Activated CD4-positive, alpha-beta T cell treated with anti-CD3 and anti-CD28 coated beads, Interleukin-2, amount 50 U/mL, for 24 hours (primary cell): ENCODE measurements at places on chromosomes 2 and 18.

DNA sequence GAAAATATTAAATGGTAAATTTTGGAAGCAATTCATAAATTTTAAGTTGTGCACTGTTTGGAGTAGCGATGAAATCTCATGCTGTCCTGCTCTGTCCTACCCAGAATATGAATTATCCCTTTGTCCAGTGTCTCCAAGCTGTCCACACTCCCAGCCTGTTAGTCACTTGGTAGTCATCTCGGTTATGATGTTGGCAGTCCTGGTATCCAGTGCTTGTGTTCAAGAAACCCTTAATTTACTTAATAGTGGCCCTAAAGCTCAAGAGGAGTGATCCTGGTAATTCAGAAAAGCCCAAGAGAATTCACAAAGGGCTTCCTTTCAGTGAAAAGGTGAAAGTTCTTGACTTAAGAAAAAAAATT lies 71.8 kb upstream of the STAM2 start:
- no peak for DNase-seq

GRCh38 chr18:21759836-21760235 lies 19.2 kb downstream of the MIB1 start:
- DNase-seq: no peak

GRCh38 chr2:204628926-204629712 lies 83.8 kb downstream of the PARD3B start:
- DNase-seq: no peak

- DNase-seq: no peak
Observed at GRCh38 chr18:64712035-64712434, 563.1 kb upstream of the LINC00305 start.

DNA sequence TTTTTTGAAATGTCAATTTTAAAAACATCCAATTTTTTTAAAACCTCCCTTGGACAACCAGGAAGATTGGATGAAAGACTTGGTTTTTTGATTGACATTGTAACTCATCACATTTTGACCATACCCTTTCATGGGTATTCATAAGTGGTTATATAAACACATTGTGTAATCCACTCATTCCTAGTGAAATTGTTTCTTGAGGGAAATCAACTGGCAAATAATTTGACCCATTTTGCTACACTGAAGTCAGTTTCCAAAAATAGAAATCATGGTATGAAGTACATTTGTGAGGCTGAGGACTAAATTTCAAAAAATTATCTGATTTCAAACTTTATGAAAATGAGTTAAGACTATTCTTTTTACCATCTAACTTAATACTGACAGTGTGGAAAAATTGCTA lies 31.5 kb downstream of the FBXO48 start:
- no peak for DNase-seq

DNA sequence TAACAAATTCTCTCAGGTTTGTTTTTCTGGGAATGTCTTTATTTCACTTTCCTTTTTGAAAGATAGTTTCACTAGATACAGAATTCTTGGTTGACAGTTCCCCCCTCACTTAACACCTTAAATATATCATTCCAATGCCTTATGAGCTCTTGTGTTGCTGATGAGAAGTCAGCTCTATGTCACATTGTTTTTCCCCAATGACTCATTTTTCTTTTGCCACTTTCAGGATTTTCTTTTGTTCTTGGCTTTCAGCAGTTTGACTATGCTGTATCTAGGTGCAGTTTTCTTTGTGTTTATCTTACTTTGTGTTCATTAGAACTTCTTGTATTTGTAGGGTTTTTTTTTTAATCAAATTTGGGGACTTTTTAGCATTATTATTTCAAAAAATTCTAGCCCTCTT lies 5.6 kb upstream of the RALBP1 start:
- no peak for DNase-seq

GRCh38 chr2:113217455-113218282 lies 43.9 kb downstream of the PSD4 start:
- DNase-seq: no peak

DNA sequence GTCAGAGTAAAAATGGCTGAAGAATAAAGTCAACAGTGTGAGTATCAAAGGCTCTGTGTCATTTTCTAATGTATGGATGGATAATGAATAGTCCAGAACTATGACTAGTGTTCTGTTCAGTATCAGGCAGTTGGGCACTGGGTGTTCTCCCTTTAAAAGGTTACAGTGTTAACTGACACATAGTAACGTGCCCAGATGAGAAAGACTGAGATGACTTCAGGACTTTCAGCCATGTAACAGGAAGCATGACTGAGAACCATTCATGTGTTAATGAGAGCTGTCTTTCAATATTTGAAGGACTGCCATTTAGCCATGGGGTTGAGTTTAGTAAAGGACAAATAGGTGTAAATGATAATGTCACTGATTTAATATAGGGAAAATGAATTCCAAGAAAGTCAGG lies 187.1 kb downstream of the GULP1 start:
- DNase-seq: no peak

DNA sequence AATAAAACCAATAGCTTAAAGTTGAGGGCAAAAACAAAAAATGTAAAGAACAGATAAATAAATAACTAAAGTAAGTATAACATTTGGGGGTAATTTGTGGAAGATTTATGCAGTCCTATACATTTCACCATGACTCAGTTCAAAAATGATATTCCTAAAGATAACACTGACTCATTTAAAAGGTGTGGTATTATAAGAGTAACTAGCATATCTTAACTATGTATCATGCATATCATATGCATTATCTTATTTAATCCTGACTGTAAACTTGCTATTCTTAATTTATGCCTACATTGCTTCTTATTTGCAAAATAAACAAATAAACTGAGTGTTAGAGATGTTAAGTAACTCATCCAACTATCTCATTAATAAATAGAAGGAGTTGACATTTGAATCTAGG lies 726.5 kb upstream of the PKDCC start:
- no peak for DNase-seq

DNA sequence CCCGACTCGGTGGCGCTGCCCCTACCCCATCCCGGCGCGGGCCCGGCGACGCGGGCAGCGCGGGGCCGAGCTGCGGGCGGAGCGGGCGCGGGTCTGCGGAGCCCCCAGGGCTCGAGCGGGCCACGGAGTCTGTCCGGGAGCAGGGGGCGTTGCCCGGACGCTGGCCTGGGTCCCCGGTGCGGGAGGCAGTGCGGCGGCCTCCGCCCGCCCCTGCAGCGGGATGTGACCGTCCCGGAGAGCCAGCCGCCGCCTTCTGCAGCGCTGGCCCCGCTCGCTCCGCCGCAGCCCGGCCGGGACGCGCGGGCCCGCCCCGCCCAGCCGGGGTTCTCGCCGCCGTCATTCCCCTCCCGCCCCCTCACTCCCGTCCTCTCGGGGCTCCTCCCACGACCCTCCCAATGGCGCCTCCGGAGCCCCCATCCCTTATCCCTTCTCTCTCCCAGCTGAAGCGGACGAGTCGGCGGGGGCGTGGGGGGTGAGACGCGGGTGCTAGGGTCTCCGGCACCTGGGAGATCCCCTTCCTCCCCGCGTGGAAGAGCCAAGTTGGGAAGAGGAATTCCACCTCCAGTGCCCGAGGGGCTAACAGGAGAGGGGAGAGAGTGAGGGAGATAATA lies at the start of gene FNDC4:
Gene FNDC4, minus strand, starts transcription at position 257 of the 611 bp plus-strand sequence. CDS start 521 bp downstream, outside the sequence.
- no peak for DNase-seq

- DNase-seq: no peak
Observed at GRCh38 chr2:168660870-168661862, 141.3 kb upstream of the NOSTRIN start.

- DNase-seq: no peak
Observed at GRCh38 chr2:196925051-196925767, 1.3 kb downstream of the PGAP1 start.

GRCh38 chr2:97718051-97718882 lies 4.9 kb downstream of the ZAP70 start:
- DNase-seq: peak; percentile 62

DNA sequence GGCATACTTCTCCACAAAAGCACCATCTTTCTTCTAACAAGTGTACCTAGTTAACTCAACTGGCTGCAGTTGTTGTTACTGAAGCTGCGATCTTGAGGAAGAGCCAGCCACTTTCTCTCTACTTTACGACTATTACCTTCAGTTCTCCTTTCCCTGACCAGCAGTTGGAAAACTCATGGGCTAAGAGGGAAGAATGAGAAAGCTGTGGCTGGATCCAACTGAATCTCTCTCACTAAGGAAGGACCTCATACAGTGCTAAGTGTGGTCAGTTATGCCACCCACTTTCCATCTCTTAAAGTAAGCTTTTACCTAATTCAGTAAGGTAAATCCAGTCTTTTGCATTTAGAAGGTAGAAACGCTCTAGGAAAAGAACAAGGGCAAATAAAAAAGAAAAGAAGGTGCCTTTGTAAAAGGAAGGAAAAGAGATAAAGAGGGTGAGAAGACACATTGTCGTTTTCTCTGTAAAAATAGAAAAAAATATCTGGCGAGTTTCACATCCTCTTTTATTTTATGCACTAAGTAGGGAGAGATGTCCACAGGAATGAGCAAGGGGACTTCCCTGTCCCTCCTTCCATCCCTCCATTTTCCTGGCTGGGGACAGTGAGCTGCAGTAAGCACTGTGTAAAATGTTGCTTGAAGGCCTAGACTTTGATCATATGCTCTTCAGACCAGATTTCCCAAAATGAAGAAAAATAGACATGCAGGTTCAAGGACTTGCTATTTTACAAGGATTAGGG lies 73.4 kb downstream of the PLEKHM3 start:
- no peak for DNase-seq

DNA sequence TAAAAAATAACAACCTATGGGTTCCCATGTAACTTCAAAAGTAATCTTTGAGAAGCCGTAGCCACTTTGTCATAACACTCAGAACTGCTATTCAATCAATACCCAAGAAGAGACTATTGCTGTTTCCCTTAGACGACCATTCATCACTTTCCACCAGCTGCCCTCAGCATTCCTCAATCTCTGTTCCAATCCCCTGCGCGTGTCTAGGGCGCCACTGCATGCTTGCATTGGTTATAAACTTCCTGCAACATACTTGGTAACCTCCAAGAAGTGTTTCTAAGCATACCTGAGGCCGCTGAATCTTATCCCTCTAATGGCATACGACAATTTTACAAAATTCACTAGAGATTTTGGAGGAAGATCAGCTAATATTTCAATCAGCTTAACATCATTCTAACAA lies 134.2 kb downstream of the LAMA1 start:
- DNase-seq: no peak

GRCh38 chr18:63869374-63869773 lies 18.1 kb upstream of the SERPINB2 start:
- no peak for DNase-seq

DNA sequence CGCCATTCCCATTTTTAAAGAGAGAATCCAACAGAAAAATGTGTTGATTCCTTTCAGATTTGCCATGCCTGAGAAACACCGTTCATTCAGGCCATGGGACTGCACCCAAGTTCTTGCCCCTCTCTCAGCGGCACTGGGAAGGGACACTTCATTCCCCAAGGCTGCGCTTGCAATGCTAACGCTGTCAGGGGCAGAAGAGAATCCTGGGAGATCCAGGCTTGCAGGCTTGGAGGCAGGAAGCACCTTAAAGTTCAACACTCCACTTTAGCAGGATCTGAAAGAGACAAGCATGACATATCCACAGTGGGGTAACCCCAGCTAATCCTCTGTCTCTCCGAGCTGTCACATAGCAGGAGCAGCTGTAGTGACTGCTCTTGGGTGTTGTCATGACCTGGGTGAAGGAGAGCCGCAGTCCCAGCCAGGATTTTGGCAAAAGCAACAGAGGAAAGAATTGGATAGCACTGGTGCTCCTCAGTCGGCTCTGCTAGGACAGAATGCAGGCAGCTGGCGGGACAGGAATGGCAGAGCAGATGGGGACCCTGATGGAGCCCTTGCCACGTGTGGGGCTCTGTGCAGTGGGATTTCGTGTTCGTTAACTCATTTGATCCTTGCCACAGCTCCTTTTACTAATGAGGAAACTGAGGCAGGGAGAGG lies 22.0 kb upstream of the ODC1 start:
- no peak for DNase-seq

- DNase-seq: no peak
Observed at GRCh38 chr2:145961846-145962245, 1441.9 kb upstream of the ZEB2 start.

DNA sequence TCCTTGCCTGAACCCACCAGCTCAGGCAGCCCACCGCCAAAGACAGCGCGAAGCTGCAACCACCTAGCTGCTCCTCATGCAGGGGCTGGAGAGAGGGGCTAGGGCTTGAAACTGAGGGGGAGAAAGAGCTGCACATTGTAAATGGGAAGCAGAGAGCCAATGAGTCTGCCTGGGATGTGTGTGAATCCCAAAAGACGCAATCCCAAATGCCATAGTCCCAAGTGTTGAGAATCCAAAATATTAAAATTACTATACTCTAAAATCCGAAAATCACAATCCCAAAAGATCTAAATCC lies 9.4 kb downstream of the AMER3 start:
- DNase-seq: no peak

DNA sequence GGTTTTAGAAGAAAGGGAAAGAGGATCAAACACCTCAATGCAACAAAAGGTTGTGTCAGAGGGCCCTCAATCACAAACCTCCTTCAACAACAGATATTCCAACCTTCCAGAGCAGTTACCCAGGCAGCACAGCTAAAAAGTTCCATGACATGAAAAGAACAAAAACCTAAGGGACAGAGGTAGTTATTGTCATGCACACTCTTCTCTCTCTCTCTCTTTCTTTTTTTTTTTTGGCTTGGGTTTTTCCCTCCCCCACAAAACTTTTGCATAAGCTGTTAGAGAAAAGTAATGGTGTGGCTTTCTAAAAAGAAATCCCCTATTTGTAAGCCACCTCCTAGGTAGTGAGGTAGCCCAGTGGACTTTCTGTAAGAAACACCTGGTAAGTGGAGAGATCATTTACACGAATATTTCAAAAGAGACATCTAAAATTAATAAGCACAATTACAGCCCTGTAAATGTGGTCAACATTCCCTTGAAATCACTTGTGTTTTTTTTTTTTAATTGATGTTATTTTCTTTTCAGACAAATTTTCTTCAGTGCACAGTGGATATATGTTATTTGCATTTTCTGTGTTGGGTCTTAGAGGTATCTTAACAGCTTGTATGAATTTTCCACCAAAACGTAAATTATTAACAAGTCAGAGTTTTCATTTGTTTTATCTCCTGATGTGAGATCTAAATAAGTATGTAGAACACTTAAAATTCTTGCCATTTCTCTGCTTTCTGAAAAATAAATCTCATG lies 48.4 kb downstream of the ZEB2 start:
- no peak for DNase-seq

DNA sequence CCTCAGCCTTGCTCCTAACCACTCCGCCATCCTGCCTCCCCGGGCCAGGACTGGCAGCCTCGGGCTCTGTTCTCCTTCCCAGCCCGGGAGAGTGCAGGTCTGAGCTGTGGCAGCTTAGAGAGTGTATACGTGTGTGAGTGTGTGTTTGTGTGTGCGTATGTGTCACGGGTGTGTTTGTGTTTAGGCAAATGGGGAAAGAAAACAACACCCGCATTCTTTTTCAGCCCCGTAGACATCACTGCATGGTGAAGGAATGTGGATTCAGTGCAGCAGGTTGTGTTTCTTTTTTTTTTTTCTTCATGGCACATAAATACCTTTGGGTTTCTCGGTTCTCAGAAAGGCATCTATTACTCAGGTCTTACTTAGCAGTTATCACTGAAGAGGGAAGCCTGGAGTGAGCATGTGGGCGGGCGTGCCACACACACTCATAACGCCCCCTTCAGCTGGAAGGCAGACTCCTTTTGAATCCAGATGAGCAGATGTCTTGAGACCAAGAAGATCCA lies 44.2 kb downstream of the GLI2 start:
- DNase-seq: no peak

GRCh38 chr2:102033031-102033749 lies 41.4 kb downstream of the IL1R2 start:
- DNase-seq: no peak

GRCh38 chr2:120312860-120313694 lies 32.9 kb upstream of the INHBB start:
- peak; percentile 72 for DNase-seq

GRCh38 chr2:190853531-190854383 lies 26.9 kb upstream of the GLS start:
- no peak for DNase-seq
